ENCODE measurements at places on chromosomes 1 and 21. TPM values are rescaled to one million over a fixed set of nuclear protein-coding genes. Genes with fewer than 3 reads are reported as not detected.

DNA sequence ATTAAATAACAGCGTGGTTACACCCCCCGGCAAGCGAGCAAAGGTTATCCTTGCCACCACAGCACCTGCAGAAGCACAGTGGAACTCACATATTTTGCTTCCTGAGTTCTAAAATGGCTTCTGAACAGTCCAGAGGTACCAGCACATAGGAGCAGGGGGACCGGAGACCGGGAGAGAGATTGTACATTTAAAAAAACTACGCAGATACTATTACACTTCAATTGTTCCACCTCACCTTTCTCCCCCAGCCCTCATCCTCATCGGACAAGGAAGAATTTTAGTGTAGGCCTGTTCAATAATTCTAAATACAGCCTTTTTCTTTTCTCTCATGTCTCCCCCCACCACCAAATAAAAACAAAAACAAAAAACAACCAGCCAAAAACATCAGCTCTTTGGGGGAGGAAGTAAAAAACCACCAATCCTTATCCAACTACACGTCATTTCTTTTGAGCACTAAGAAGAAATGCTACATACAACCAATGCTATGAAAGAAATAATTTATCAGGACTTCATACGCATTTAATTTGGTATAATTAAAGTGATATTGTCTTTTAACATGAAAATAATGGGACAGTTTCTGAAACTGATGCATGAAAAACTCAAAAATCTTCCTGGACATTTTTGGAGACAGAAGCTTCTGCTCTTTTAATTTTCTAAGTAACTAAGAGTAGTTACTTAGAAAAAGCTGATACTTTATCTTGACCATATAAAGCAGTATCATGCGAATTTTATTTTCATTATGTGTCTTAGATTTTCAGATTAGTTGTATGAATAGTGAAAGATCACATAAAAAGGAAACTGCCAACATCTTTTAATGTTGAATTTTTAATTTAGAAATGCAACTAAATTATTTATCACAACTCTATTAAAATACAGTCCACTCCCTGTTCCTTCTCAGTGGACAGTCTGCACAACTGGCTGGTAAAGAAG lies 9.1 kb downstream of the CDKN2C start:
- DNase-seq = no peak

DNA sequence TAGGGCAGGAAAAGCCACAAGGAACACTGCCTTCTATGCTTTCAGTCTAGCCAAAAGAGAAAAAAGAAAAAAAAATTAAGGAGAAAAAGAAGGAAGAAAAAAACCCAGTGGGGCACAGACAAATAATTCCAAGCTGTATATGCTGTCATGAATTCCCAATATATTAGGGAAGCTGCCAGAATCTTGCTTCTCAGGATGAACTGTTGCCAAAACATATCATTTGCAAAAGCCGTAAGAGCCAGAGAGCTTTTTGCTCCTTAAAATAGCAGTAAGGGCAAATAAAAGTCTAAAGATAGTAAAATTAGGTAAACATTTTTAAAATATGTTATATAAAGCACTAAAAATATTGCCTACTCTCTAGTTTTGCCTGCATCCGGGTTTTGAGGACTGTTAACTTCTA lies 52.1 kb downstream of the PGM1 start:
- no peak for DNase-seq

CASZ1 gene
- 27.9 TPM for total RNA-seq

DNA sequence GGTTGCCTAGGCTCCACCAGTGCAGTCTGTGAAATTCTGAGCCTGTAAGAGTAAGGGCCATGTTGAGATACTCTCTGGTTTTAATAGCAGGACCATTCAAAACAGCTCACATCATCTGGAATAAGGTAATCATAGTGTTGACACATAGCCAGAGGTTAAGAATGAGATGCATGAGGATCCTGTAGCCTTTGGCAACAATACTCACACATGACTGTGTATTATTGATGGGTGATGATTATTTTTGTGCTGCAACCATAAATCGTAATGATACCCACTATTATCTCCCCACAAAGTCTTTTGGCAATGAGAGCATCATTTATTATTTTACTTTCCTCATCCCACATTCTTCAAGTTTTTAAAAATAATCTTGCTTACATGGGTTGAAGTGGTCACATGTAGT lies 35.5 kb downstream of the KCNK2 start:
- DNase-seq = no peak

URB2 gene
- total RNA-seq = 26.9 TPM

- no peak for DNase-seq
Observed at GRCh38 chr1:231818337-231818736, 191.7 kb downstream of the DISC1 start.

DNA sequence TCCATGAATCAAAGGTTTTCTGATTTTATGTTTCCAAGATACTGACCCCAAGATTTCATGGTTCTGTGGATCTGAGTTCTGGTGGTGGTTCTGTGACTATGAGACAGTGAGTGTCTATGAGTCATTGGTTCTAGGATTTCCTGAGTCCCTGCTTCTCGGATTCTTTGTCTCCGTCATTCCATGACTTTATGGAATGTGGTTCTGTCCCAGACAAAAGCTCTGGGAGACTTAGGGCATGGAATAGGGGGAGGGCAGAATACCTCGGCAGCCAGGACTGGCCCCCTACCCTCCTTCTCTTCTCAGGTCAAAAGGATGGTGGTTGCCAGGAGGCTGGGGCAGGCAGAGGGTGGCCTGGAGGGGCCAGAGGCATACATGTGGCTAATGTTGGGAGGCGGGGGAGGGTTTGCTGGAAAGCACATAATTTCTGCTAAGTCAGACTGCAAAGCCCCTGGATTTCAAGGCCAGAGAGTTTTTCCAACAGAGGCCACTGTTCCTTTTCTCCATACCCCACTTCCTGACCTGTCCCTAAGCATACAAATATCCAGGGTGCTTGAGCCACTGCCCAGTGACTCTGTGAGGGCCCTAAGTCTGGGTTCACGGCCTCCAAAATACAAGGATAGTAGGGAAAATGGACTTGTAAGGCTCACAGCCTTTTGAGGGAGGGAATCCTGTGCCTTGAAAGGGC lies 17.2 kb downstream of the CDCP2 start:
- no peak for DNase-seq

DNA sequence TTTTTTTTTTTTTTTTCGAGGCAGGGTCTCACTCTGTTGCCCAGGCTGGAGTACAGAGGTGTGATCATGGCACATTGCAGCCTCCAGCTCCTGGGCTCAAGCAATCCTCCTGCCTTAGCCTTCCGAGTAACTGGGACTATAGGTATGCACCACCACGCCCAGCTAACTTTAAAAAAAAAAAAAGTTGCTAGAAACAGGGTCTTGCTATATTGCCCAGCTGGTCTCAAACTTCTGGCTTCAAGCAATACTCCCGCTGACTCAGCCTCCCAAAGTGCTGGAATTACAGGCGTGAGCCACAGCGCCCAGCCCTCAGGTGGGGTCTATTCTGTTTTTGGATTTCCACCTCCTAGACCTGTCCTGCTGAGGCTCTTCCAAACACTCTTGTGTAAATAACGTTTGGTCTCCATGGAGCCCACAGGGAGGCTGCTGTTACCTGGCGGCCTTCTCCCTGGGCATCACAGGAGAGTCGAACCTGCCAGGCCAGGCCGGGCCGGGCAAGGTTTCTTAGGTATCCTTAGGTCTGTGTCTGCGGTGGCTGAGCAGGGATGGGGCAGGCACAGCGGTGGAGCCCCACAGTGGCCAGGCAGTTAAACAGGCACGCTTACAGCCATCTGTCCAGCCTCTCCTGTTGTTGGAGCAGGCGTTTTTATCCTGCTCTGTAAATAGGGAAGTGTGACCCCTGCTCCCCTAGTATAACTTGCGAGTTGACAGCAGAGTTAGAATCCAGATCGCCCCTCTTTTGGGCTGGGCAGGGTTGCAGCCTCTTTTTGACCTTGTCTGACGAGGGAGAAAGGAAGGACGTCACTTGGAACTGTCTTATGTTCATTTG lies 18.8 kb downstream of the PLEKHM2 start:
- DNase-seq = no peak

DNA sequence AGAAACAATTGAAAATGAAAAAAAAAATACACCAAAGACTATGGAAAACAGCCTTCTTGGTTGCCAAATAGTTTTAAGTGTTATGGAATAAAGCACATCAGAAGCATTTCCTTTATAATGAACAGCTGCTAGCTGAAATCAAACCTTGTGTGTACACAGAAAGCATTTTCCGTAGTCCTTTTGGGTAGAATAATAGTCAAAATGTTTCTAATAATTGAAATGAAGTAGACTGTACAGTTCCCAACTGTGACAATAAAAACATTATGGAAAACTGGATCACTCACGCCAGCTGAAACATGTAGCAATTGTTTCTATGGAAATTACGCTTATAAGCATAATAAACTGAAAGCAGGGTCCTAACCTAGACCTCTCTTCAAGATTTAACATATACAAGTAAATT lies 856.3 kb upstream of the B3GALT2 start:
- DNase-seq = no peak

SPRR2G gene
- not detected for total RNA-seq

GRCh38 chr1:225879521-225880221 lies 2.5 kb downstream of the TMEM63A start:
- no peak for DNase-seq

DNA sequence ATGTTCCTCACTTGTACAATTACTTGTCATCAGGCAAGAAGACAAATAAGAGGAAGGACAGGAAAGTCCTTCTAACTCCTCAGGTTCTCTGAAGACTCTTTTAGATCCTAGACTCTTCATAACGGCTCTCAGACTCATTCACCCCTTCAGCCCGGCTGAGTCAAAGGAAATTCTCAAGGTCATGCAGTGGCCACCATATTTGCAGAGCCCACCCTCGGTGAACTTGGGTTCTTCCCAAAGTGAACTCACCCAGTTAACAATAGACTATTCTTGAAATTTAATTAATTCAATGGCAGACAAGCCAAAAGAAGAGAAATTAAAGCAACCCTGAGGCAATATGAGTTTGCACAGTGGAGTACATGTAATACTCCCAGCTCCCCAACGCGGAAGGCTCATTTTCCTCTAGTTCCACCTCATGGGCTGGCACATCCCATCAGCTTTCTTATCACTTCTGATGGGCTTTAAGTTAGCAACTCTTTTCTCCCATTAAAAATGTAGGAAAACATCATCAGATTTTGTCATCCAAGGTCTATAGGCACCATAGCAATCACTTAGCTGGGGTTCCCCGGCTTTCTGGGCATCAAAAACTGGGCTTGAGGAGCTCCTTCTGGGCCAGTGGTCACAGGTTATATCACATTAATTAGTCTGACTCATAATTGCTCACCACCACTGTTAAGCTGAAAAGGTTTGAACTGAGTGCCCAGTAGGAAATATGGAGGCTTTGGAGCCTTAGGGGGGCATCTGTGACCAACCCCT lies 27.8 kb upstream of the TIAM1 start:
- no peak for DNase-seq

WRAP73 gene
- total RNA-seq = 22.1 TPM

TFAP2E gene
- total RNA-seq = not detected

DNA sequence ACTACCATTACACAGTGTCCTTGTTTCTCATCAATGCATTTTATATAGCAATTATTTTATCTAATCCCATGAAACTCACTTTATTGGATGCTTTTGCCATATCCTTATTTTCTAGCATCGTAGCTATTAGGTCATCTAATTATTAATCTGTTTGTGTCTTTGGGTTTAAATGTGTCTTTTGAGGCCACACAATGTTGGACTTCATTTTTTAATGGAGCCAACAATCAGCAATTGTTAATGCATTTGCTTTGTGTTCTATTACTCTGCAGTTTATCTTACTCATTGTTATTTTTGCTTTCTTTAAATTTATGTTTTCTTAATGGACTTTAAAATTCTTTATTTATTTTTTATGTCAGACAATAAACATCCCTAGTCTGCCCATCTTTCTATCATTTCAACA lies 1.8 kb upstream of the HSD11B1 start:
- DNase-seq = no peak

Data from thoracic aorta (tissue), 2 donors.